Putamen (tissue), 1 donor: ENCODE measurements at places on chromosomes 4 and X.
A peak's percentile ranks its signal among the peaks of the same experiment; 100 is the strongest.

DNA sequence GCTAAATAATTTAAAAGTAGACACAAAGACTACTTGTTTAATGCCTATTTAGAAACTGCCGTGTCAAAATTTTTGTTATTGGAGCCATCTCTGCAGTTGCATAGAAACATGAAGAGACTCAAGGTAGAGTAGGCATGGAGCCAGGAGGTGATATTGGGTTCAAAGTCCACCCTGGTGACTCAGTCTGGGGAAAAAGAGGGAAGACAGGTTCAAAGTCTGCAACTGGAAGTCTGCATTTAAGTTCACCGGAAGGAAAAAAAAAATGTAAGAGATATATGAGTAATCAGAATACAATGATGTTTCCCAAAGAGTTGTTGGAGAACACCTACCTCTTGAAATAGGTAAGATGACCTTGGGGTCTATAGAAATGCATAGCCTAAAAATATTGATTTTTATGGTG is 67.4 kb upstream of the QRFPR start:
- DNase-seq: no peak

- peak; percentile 51 for DNase-seq
Measured at GRCh38 chrX:120797188-120797851, 78.3 kb downstream of the CT47B1 start.

DNA sequence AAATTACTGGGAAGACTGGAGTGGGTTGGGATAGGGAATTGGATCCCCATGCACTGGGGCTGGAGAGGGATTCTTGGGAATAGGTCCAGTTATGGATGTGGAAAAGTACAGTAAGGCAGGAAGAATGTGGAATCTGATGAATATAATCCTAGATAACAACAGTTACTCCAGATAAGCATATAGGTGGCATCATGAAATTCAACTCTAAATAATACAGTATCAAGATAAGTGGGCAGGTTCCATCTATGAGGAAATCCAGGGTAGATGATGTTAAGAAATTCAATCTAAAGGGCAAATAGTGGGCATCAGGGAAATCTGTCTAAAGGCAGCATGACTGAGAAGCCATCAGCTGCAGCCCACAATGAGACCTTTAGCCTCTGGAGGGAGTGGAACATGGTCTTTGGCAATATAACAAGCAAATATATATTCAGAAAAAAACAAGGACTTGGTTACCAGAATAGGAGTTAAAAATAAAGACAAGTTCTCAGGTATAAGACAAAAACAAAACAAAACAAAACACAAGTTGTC is 1.2 kb downstream of the DTHD1 start:
- DNase-seq: no peak

GRCh38 chrX:531611-531936 is 99.0 kb upstream of the SHOX start:
- DNase-seq: no peak

- no peak for DNase-seq
Measured at GRCh38 chr4:3868211-3869173, 102.3 kb downstream of the ADRA2C start.

- no peak for DNase-seq
Measured at GRCh38 chr4:168784786-168785461, 225.1 kb downstream of the CBR4 start.

GRCh38 chr4:181138116-181138515 is 1105.1 kb upstream of the TENM3 start:
- DNase-seq: no peak

DNA sequence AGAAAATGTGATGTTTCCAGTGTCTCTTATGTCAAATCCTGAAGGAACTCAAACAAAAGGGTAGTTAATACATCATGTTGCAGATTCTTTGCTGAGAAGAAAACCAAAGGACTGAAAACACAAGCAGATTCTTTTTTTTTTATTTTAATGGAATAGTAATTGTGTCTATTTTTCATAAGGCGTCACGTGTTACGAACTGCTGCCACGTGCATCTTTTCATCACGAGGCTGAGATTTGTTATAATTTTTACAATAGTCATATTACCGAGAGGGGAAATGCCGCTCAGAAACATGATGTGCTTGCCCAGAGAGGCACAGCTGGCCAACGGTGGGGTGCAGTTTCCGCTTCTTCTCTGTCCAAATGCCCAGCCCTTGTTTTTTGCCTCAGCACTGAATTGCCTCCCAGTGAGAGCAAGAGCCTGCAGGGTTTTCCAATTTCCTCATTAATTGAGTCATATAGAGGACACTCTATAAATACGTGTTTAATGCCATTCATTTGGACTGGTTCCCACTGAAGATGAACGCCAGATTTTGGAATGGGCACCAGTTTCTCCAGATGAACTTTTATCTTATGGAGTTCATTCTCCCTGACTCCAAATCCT is 225.3 kb downstream of the STK32B start:
- DNase-seq: no peak

DNA sequence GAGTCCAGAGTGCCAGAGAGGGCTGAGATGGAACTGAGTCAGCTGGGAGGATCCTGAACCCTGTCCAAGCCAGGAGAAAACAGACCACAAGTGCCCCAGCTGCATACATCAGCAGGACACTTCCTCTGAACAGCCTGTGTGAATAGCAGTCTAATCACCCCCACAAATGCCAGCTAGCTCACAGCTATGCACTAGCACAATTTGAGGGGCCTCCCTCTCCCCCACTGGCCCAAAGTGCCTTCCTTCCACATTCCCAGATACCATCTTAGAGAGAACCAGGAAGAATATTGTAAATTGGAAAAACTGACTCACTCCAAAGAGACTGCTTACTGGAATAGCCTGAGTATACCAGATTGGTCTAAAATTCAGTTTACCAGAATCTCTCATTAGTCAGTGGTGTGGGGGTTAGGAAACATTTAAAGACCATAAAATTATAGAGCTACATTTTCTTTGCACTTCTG is 292.6 kb upstream of the KLF3 start:
- no peak for DNase-seq

GRCh38 chr4:150136481-150136880 is 58.2 kb downstream of the DCLK2 start:
- DNase-seq: no peak

DNA sequence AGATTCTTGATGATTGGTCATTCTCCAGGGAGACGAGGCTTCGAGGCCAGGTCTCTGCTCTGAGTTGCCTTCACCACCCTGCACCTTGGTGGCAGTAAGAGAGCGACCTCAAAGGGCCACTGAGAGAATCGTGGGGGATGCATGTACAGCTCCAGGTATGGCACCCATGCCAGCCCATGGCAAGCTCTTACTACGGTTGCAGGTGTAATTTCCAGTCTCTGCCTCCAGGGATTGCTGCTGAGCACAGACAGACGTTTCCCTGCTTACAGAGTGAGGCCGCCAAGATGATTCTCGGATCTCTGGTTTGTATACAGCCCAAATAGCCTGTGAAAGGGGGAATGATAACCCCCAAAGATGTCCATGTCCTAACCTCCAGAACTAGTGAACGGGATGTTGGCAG is 16.3 kb upstream of the DRD5 start:
- DNase-seq: peak; percentile 2

GRCh38 chr4:135177321-135177720 is 975.7 kb upstream of the PABPC4L start:
- DNase-seq: no peak

DNA sequence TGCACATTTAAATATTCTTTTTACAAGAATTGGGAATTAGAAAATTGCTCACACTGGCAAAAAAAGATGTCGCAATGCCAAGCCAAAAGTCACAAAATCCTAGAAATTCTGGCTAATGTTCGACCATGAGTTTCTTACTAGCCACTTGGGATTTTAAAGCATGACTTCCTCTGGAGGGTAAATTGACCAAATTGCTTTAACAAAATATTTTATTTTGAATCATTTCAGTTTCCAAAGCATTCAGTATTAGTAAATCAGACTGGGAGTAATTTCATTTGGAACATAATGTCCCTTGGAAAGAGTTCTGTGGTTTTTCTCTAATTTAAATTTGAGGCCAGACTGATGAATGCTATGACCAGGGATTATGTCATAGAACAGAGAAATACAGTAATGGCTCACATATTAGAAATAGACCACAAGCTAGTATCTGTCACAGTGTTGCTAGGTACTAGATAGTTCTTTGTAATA is 7.6 kb upstream of the CXCL5 start:
- DNase-seq: no peak

GRCh38 chr4:14138106-14138505 is 510.6 kb upstream of the BOD1L1 start:
- DNase-seq: no peak

- DNase-seq: no peak
Measured at GRCh38 chrX:140949233-140949632, 53.2 kb upstream of the SPANXB1 start.

DNA sequence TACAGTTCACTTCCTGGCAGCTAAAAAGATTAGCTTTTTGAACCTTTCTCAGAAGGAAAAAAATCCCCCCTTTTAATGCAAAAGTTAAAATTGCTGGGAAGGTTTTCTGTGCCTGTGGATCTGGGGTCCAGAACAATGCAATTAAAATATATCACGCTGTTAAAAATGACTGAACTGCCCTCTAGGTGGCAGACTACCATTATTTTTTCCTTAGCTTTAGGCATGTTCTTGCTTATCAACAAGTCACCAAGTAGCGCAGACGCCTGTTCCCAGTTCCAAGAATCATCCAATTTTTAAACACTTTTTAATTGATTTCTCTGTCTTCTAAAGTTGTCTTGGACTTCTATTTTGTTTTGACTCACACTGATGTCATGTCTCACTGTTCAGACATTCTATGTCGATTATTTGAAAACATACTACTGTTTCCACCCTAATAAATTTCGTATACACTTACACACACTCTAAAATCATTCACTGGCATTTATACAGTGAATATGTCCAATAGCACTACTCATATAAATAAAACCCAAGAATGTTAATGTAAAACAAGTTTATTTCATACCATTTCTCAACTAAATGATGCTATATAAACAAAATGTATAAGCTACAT is 661.6 kb downstream of the RAPGEF2 start:
- peak; percentile 43 for DNase-seq

DNA sequence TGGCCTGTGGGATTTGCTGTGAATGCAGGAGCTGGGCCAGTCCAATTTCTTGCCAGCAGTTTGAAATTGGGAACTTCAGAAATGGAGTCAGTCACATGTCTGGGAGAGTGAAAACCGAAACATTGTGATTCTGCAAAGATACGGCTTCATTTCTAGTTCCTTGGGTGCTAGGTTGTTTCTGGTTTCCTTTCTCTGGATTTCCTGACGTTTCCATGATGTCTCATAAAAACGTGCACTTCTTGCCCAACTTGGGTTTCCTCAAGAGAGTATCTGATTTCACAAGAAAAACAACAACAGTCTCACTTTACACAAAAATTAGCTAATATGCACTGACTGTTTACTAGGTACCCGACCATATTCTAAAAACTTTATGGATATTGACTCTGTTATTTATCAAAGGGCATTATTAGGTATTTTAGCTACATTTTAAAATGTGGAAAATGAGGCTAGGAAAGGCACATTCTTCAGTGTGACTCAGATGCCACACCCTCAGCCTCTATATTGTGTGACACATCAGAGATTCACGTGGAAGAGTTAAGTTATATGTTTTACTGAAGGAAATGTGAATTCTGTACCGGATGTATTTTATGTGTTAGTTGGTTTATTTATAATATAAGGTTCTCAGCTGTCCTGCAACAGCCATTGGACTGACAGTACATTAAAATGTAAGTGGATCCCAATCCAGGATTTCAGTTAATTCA is 225.0 kb upstream of the PUDP start:
- DNase-seq: no peak

DNA sequence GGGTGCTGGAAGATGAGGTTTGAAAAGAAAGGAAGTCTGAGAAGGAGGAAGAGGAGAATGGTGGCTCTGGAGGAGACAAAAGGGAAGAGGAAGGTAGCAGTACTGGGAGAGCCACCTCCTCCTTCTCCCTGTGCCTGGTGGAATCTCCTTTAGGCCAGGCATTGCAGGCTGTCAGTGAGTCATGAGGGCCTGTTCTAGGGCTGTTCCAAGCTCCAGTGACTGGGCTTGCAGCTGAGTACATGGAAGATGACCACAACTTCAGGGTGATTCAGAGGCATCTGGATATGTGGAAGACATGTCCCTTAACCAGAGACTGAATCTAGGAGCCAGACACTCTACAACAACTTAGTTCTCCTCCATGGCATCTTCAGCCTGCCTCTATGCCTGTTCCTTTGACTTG is 107.8 kb downstream of the EFNB1 start:
- no peak for DNase-seq

GRCh38 chr4:93894995-93895394 is 66.4 kb downstream of the ATOH1 start:
- no peak for DNase-seq

GRCh38 chrX:110569506-110569905 is 210.9 kb downstream of the RTL9 start:
- DNase-seq: no peak

- peak; percentile 66 for DNase-seq
Measured at GRCh38 chrX:17046478-17047097, 100.1 kb downstream of the REPS2 start.

DNA sequence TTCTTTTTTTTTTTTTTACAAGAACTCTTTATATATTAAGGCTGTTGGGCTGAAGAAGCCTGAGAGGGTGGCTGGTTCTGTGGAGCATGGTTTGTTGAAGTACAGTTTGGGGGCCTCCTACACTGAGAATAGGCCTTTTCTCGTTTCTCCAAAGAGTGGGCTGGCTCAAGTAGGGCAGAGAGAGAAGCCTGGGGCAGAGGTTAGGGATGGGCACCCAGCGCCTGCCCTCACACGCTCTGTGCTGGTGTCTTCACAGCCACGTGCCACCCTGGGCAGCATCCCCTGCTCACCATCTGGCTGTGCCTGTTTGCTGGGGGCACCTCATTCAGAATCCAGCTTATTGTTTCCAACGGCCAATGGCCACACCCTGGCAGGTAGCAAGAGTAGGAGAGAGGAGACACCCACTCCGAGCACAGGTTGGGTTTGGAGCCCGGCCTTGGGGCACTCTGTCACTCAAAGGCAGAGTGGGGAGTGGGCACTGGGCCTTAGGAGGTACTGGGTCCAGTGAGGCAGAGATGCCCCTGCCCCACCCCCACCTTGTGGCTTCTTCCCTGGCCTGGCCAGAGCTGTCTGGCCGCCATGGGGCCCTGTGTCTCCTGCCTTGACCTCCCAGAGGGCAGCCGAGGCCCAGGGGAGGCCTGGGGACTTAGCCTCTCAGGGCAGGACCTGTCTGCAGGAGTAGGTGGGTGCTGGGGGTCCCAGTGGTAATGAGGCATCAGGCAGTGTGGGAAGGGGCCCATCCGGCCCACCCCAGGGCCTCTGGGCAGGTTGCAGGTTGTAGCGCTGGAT is 2.9 kb downstream of the MSANTD1 start:
- DNase-seq: no peak

GRCh38 chrX:45143455-45143854 is 57.2 kb downstream of the DIPK2B start:
- peak; percentile 90 for DNase-seq
